ENCODE measurements at places on chromosomes 1 and 21. TPM values are rescaled to one million over a fixed set of nuclear protein-coding genes. Genes with fewer than 3 reads are reported as not detected.

DNA sequence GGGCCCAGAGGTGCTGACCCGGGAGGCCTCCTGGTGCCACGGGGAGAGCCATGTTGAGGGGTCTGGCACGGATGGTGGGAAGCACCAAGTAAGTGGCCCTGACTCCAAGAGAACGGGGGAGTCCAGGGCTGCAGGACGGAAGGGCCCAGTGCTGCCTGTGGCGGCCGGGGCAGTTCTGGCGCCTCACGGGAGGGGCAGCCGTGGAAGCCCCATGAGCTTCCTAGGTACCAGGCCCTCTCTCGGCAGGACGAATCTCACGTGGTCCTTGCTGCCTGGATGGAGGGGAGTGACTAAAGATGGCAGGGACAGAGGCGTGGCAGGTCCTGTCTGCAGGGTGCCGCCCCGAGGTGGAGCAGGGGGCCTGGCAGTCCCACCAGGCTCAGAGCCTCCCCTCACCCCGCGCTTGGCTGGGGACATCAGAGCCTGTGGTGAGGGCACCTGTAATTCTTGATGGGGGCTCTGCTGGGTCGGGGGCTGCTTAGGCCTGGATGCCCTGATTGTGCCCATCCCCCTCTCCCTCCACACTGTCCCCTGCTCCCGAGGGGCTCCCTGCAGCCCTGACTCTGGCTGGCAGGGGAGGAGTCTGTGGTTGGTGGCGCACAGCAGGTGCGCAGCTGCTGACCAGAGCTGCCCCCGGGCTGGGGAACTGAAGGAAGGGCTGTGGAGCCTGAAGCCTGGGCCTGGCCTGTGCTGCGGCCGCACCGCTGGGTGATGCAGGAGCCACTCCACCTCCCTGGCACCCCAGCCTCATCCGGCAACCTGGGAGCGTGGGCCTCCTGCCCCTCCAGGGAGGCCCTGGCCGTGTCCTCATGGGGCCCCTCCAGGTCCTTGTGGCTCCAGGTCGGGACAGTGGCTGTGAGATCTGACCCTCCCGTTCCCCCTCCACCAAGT is 31.4 kb downstream of the POFUT2 start:
- DNase-seq, result no peak

DNA sequence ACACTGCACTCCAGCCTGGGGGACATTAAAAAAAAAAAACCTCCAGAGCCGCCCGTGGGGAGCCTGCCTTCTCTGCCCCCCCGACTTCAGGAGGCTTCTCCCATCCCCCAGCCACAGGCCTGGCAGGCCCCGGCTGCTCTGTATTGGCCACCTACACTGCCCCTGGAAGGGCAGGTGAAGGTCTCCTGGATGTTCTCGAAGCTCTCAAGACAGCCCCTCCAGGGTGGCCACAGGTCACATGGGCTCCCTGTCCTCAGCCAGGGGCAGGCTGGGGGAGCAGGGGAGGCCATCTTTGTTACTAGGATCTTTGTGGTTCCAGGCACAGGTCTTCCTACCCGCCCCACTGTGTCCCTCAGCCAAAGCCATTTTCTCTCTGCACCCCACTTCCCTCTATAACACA is 32.8 kb downstream of the PADI6 start:
- DNase-seq, result no peak

DNA sequence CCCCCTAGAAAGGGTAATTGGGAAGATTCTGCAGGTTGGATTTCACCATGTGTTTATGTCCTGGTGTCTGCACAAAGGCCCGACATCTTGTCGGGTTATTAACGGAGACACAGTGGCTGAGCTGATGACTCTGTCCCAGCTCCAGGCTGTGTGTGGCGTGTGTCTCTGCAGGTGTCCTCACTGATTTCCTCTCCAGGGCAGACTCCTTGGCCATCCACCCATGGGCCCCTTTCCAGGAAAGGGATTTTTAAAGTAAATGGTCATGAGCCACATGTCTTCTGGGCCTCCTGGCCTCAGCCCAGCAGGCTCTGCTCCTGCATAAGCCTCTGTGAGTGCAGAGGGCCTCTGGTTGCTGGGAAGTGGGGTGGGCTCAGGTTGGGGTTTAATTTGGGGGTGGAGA is 418.7 kb upstream of the VAMP3 start:
- DNase-seq, result no peak

GRCh38 chr1:17881761-17882160 is 126.6 kb downstream of the ACTL8 start:
- DNase-seq, result no peak

DNA sequence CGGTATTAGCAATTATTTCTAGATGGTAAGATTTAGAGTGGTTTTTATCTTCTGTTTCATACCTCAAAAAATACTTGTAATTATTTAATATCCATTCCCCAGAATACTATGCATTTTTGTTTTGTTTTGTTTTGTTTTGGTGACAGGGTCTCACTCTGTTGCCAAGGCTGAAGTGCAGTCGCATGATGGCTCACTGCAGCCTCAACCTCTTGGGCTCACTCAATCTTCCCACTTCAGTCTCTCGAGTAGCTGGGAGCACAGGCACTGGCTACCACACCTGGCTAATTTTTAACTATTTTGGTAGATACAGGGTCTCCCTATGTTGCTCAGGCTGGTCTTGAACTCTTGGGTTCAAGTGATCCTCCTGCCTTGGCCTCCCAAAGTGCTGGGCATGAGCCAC is 252.7 kb downstream of the AKT3 start:
- no peak for DNase-seq

DNA sequence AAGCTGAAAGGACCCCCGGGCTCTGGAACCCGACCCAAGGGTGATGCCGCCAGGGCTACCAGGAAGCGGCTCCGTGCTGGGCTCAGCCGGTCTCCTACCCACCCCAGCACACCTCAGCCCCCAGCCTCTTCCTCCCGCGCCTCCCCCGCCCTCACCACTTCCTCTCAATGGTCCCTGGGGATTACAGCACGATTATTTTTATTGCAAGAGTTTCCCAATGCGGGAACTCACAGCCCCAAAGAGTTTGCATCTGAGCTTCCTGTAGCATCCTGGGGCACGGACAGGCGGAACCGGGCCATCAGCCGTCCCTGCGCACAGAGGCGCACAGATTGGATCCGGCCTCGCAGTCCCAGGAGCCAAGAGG is 8.7 kb upstream of the SLX9 start:
- no peak for DNase-seq

DNA sequence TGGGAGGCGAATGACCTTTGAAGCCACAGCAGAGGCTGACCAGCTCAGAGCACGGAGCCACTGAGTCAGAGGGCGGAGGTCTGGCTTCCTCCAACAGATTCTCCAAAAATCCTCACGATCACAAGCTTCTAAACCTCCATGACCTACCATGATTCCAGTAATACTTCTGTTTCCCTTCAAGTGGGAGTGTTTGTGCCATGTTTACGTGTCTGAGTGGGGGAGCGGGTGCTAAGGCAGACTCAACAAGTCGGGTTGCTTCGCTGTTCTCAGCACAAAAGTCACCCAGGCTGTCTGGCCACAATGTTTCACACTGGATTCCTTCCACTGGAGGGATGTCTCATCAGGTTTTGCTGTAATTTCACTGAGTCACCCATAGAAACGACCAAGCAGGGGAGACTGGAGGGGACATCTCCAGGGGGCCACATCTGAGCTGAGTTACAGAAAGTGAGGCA is 86.2 kb downstream of the SLC66A1 start:
- DNase-seq, result no peak

Gene RIPK4
- 20.2 TPM for total RNA-seq

DNA sequence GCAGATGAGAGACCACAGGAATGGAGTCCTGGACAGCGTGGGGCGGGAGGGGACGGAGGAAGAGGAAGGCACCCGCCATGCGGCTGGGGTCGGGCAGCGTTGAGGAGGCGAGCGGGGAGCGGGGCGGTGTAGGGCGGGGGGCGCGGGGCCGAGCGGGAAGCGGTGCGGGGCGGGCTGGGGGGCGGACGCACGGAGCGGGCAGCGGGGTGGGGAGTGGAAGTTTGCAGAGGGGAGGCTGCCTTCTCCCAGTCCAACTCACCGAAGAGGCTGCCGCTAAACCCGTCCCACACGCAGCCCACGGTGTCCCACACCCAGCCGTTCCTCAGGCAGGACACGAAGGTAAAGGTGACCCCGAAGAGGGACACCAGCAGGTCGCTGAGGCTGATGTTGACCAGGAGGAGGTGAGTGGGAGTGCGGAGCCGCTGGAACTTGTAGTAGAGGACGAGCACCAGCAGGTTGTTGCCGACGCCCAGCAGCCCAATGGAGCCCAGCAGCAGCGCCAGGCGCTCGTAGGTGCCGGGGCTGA is 483 bp downstream of the CHML start:
- no peak for DNase-seq

DNA sequence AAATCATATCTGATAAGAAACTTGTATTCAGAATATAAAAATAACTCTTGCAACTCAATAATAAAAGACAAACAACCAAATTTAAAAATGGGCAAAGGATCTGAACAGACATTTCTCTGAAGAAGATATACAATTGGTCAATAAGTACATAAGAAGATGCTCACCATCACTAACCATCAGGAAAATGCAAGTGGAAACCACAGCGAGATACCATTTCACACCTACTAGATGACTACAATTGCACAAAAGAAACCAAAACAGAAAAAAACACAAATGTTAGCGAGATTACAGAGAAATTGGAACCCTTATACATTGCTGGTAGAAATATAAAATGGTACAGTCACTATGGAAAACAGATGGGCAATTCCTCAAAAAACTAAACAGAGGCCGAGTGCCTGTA is 11.5 kb upstream of the ZNF683 start:
- DNase-seq, result no peak

Gene AURKAIP1
- 258 TPM for total RNA-seq

Gene KCNJ9
- not detected for total RNA-seq

Gene RGS8
- total RNA-seq, result not detected

- no peak for DNase-seq
Measured at GRCh38 chr1:171127501-171127900, 36.8 kb downstream of the FMO3 start.

DNA sequence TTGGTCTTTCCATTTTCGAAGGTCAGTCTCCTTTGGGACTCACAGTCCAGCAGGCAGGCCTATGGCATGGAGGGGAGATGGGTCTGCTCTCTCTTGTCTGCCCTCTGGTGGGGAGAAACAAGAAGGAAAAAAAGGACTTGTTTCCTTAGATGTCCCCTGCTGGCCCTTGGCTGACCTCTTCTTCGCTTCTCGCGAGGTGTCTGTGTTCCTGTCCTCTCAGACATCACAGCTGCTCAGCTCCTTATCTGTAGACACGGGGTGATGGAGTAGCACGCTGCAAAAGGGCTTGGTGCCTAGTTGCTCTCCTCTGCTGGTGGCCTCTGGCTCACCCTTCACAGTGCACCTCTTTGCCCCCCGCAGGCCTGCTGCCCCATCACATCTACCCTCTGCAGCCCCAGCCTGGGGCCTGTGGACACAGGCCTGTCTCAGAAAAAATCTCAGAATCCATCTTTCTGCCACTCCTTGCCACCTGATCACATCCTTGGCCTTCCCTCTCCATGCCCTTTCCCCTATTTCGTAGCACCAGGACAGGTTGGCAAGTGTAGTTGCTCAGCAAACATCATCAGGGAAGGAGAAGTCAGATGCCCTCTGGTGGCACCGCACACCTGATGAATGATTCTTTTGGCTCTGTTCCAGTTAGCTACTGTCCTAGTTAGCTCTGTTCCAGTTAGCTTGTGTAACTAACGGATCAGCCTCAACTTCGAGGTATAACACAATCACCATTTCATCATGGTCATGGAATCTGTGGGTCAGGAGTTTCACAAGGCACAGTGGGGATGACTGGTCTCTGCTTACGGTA is 18.7 kb upstream of the AK2 start:
- DNase-seq, result peak; percentile 59

DNA sequence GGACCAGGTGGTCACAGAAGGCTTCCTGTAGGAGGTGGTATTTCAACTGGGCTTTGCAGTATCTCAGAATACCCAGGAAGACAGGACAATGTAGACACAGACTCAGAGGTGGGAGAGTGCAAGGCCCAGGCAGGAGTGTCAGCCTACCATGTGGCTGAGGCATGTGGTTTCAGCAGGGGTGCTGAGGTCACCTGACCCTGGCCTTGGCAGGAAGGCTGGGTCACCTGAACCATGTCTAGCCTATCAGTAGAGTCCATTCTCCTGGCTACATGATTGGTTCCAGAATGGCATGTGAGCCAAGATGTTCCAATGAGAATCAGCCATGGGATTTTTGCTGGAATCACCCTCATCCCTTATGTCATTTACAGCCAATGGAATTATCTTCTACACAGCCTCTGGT is 169.4 kb downstream of the ACTL8 start:
- DNase-seq, result no peak

DNA sequence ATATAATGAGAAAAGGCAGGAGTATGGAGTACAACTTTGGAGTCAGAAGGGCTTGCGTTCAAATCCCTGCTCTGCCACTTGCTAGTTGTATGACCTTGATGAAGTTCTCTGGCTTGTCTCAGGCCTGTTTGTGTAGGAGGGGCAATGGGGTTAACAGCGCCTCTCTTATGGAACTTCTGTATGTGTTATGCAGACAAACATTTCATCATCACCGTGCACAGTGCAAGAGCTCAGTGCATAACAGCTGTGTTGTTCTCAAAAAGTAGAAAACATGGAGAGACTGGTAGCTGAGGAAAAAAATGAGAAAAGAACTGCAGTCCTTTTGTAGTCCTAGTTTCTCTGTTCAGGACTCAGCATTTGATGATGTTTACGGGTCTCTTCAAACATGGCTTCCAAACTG is 10.4 kb upstream of the ZNF648 start:
- DNase-seq, result no peak

DNA sequence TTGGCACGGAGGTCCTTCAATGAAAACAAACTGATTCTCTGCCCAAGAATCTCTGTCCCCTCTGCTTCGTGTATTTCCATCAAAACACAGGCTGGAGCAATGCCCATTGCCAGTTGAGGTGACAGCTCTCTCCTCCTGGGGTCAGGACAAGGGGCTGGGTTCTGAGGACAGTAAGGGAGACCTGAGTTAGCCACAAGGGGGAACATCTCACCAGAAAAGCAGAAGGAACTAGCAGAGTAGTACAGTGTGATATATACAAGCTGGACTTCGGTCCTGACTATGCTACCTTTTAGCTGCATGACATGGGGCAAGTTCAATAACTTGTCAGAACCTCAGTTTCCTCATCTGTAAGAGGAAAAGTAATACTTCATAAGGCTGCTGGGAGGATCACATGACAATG is 50.3 kb downstream of the SYT2 start:
- no peak for DNase-seq

Gene MPL
- total RNA-seq, result not detected

GRCh38 chr1:19643121-19643520 is 990 bp upstream of the NBL1 start:
- no peak for DNase-seq

GRCh38 chr1:8631163-8631562 is 186.3 kb downstream of the RERE start:
- no peak for DNase-seq

GRCh38 chr1:151324390-151324930 is 2.8 kb downstream of the PI4KB start:
- DNase-seq, result no peak

DNA sequence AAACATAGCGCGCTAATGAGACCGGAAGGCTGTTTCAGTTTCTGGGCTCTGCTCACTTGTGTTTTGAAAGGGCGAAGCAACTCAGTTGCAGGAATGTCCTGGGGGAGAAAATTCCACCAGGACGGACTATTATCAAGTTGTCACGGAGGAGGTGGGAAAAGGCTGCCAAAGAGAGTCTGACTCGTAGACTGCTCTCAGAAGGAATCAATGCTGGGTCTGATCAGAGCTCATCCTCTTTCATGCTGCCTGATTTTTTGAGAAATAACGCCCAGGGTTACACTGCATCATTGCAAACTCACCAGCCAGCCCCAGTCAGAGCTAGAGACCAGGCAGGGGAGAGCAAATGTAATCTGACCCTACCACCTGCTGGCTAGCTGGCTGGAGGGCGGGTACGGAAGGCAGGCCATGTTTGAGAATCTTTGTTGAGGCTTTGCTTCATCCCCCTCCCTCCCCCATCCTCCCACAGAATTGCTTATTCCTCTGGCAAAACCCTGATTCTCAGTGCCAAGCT is 36.4 kb upstream of the BCL9 start:
- DNase-seq, result no peak

GRCh38 chr21:44382536-44382935 is 29.1 kb downstream of the TRPM2 start:
- no peak for DNase-seq
